ENCODE measurements at places on chromosomes 11 and 22. TPM values are rescaled to one million over a fixed set of nuclear protein-coding genes. Genes with fewer than 3 reads are reported as not detected.

The SHANK3 gene
- total RNA-seq, result 0.07 TPM

The GLYATL2 gene
- total RNA-seq, result not detected

The NAT10 gene
- 148 TPM for total RNA-seq

DNA sequence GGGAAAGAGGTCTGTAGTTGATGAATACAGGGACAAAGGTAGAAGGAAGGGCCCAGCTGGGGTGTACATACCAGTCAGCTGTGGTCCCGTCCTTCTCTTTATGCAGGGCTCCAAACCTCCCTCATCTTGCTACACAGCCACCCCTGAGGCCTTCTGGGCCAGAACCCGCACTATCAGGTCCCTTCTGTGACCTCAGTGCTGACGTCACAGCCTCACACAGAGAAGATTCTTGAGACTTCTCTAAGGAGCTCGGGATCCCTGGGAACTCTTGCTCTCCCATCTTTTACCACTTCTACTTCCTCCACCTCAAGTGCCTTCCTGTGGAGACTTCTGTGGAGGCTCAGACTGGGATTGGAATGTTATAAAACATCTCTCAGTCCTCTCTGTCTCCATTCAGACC, at the start of gene UBQLN3:
Gene UBQLN3, minus strand, starts transcription at position 155 of the 400 bp plus-strand sequence. CDS start 399 bp downstream, outside the sequence.
- no peak within 1 kb of the TSS for H3K4me3 ChIP-seq
- H3K36me3 ChIP-seq, result no peaks in the 10 kb centered on the region
- no peak within 1 kb of the TSS for H3K27ac ChIP-seq
- no peak for DNase-seq
- H3K4me1 ChIP-seq, result no peaks in the 10 kb centered on the region
- no peaks in the 10 kb centered on the region for H3K27me3 ChIP-seq

DNA sequence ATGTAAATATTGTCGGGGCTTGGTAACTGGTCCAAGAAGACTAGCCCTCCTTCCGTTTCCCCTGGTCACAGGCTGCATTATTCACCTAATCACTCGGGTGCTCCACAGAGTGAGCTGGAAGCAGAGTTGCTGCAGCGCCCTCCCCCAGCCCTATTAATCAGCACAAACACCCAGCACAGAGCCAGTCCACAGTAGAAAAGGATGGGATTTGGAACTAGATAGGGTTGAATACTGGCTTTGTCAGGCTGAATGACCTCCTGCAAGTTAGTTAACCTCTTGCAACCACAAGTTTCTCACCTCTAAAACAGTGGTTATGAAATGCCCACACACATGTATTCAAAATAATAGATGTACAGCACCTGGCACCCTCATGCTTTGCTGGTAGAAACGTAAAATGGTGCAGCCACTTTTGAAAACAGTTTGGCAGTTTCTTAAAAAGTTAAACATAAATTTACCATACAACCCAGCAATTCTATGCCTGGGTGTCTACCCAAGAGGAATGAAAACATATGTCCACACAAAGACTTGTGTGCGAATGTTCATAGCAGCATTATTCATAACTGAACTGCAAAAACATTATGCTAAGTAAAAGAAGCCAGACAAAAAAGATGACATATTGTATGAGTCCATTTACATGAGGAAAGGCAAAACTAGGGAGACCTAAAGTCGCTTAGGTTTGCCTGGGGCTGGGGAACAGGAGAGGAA, 31.7 kb upstream of the APLP2 start:
- no peaks in the 10 kb centered on the region for H3K27me3 ChIP-seq
- H3K27ac ChIP-seq, result no peak overlapping the region
- no peaks in the 10 kb centered on the region for H3K36me3 ChIP-seq
- H3K4me1 ChIP-seq, result no peaks in the 10 kb centered on the region

DNA sequence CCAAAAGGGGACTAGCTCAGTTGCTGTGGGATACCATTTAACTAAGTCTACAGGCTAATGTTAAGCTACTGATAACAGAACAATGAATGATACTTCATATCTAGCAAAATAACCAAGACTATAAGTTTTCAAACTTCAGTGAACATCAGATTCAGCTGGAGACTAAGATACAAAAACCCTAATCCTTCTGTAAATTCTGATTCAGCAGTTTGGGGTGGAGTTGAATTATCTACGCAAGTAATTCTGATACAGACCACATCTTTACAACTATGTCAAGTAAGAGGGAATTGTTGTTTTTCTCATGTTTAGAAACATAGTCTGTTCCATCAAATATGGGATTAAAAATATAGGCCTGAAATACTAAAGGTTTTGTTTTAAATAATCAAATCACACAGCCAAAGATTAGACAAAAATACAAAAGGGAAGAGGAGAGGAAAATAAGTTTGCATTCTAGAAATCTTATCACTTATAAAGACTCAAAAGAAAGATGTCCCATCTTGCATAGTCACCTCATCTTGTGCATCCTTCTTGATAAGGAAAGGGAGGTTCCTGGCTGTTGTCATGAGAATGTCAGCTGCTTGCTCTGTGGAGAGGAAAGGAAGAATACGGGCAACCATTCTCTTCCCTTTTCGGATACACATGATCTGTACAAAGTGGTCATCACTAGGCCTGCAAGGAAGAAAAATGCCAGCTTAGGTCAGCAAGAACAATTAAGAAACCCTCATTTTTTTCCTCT, 21.4 kb downstream of the PATL1 start:
- no peak overlapping the region for H3K27ac ChIP-seq
- H3K27me3 ChIP-seq, result no peaks in the 10 kb centered on the region
- H3K4me3 ChIP-seq, result no peak overlapping the region
- no peak for DNase-seq

DNA sequence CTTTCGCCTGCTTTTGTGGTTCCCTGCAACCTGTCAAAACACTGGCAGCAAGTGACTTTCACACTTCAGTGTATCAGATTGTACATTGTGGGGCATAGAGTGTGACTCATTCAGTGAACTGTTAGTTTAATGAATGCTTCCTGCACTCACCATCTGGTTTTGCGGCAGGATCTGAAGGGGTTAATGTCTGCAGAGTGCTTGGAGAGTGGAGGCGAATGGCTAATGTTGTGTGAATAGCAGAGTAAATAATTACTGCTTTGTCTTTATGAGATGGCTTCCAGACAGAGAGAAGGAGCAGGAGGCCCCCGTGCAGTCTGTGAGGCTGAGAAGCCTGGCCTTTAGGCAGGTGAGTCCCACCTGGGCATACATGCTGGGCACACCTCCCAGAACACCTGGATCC, 454.3 kb upstream of the KIRREL3 start:
- no peak for DNase-seq
- no peaks in the 10 kb centered on the region for H3K4me1 ChIP-seq
- no peaks in the 10 kb centered on the region for H3K36me3 ChIP-seq

DNA sequence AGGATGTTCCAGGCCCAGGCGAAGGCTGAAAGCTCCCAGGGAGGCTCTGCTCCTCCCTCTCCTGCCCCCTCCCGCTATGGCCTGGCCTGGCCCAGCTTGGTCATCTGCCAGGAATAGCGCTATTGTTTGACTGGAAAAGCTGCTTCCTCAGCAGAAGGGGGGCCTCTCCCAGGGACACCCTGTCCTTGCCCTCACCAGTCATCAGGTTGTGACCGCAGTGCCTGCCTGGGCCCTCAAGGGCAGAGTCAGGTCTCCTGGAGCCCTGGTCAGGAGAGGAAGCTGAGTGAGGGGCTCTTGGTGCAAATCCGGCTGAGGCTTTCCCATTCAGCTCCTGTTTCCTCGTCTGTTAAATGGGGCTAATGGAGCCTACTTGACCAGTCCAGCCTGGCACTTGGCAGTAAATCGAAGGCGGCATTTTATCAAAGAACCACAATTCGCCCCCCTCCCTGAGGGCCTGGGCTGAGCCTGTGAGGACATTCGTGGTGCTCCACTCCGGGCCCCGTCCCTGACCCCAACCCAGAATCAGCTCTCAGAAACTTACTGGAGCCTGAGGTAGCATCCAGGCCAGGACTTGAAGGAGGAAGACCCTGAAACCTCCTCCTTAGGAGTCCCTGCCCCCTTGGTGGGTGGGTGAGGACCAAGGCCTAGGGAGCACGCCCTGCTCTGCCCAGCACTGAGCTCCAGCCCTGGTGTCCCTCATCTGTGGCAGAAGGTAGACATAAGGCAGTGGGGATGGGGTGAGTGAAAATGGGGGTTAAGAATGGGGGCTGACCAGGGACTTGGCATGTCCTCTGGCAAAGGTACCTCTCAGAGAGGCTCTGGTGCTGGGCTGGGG, 2.0 kb upstream of the CASTOR1 start:
- H3K36me3 ChIP-seq, result peaks cover 25% of the 10 kb centered on the region
- DNase-seq, result no peak
- H3K27me3 ChIP-seq, result no peaks in the 10 kb centered on the region
- no peak overlapping the region for H3K27ac ChIP-seq

- peaks cover 11% of the 10 kb centered on the region for H3K4me1 ChIP-seq
- H3K27ac ChIP-seq, result peak overlapping the region; percentile 26
- H3K27me3 ChIP-seq, result no peaks in the 10 kb centered on the region
Observed at GRCh38 chr11:86156397-86156955, 87.6 kb upstream of the PICALM start.

DNA sequence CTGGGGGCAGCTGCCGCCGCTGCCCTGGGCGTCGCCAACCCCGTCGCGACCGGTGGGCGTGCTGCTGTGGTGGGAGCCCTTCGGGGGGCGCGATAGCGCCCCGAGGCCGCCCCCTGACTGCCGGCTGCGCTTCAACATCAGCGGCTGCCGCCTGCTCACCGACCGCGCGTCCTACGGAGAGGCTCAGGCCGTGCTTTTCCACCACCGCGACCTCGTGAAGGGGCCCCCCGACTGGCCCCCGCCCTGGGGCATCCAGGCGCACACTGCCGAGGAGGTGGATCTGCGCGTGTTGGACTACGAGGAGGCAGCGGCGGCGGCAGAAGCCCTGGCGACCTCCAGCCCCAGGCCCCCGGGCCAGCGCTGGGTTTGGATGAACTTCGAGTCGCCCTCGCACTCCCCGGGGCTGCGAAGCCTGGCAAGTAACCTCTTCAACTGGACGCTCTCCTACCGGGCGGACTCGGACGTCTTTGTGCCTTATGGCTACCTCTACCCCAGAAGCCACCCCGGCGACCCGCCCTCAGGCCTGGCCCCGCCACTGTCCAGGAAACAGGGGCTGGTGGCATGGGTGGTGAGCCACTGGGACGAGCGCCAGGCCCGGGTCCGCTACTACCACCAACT, 1.0 kb downstream of the FUT4 start:
- peaks cover 38% of the 10 kb centered on the region for H3K4me1 ChIP-seq
- H3K36me3 ChIP-seq, result no peaks in the 10 kb centered on the region
- DNase-seq, result no peak

DNA sequence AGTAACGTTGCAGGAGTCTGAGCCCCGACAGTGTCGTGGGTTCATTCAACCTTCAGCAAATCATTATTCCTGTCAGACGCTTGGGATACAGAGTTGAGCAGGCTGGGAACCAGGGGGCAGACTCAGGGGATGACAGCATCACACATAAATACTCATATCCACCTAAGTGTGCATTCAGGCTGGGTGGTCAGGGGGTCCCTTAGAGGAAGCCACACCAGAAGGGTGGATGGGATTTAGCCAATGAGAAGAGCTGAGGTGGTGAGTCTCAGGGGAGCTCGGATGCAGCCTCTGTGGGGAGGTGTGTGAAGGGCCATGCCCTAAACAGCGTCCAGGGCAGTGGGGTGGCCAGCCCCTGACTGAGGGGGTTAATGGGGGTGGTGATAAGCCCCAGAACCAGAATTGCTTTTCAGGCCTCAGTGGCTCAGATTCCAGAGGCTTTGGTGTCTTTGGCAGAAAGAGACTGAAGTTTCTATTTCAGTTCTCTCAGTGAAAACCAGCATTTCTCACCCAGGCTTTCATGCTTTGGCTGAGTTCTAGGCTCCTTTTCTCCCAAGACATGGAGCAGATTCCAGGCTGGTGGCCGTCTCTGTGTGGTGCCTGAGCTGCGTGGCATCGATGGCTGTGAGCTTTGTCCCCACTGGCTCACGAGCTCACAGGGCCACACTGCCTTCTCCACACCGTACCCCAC, 83.9 kb upstream of the CLDN5 start:
- no peak for DNase-seq
- H3K27me3 ChIP-seq, result peaks cover 10% of the 10 kb centered on the region
- H3K4me3 ChIP-seq, result no peak overlapping the region

- no peaks in the 10 kb centered on the region for H3K4me1 ChIP-seq
- no peak overlapping the region for H3K4me3 ChIP-seq
- H3K36me3 ChIP-seq, result no peaks in the 10 kb centered on the region
- H3K27me3 ChIP-seq, result no peaks in the 10 kb centered on the region
- DNase-seq, result no peak
Observed at GRCh38 chr11:89235976-89236375, 58.3 kb downstream of the TYR start.

GRCh38 chr11:86043765-86044503, 24.9 kb downstream of the PICALM start:
- H3K4me3 ChIP-seq, result no peak overlapping the region
- no peak overlapping the region for H3K27ac ChIP-seq
- no peaks in the 10 kb centered on the region for H3K36me3 ChIP-seq
- peaks cover 70% of the 10 kb centered on the region for H3K4me1 ChIP-seq
- DNase-seq, result no peak

GRCh38 chr22:24424001-24424900, 3.1 kb upstream of the ADORA2A start:
- DNase-seq, result peak; percentile 61
- no peaks in the 10 kb centered on the region for H3K27me3 ChIP-seq
- no peak overlapping the region for H3K4me3 ChIP-seq
- no peak overlapping the region for H3K27ac ChIP-seq
- peaks cover 36% of the 10 kb centered on the region for H3K4me1 ChIP-seq

GRCh38 chr11:133681901-133682300, 149.6 kb upstream of the OPCML start:
- H3K27me3 ChIP-seq, result no peaks in the 10 kb centered on the region
- no peak overlapping the region for H3K27ac ChIP-seq
- DNase-seq, result no peak
- H3K4me1 ChIP-seq, result no peaks in the 10 kb centered on the region

DNA sequence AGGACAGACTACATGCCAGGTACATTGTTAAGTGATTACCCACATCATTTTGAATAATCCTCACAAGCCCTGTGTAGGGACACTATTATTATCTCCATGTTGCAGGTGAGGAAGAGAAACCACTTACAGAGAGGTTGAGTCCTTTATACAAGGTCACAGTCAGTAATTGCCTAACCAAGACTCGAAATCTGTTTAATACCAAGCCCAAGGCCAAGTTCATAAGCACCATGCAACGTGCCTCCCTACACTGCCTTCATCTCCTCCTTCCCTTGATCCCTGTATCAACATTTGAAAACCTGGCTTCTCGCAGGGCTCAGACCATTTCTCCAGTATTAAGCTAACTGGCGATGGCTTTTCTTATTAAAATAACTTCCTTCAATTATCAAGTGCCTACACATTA, 41.7 kb upstream of the SEZ6L start:
- no peaks in the 10 kb centered on the region for H3K27me3 ChIP-seq
- H3K4me1 ChIP-seq, result no peaks in the 10 kb centered on the region
- H3K36me3 ChIP-seq, result no peaks in the 10 kb centered on the region
- H3K4me3 ChIP-seq, result no peak overlapping the region
- no peak for DNase-seq

- no peak overlapping the region for H3K27ac ChIP-seq
- no peak overlapping the region for H3K4me3 ChIP-seq
- H3K4me1 ChIP-seq, result no peaks in the 10 kb centered on the region
Observed at GRCh38 chr11:76267556-76267955, 61.3 kb upstream of the WNT11 start.
